ENCODE measurements at places on chromosomes 16 and 17.

- no peak for DNase-seq
Observed at GRCh38 chr17:13157656-13158055, 139.8 kb upstream of the ELAC2 start.

- DNase-seq = no peak
Observed at GRCh38 chr16:28168991-28169554, 42.7 kb downstream of the XPO6 start.

DNA sequence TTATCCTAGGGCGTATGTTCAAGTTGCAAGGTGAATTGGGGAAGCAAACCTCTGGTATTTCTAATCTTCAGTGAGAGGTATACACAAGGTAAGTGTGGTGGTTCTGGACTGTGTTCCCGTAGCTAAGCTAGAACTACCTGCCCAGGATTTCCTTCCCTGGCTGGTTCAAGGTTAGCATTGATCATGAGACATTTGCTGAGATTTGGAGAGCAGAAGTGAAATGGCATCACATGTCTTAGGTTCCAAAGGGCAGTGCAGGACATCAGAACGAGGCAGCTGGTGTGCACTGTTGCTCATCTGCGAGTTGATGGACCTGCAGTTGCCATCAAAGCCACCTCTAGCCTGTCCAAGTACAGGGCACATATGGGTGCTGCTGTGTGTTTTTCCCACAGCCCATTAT lies 95.2 kb downstream of the EMP2 start:
- no peak for DNase-seq

GRCh38 chr17:13702266-13702665 lies 100.5 kb upstream of the HS3ST3A1 start:
- DNase-seq = no peak

DNA sequence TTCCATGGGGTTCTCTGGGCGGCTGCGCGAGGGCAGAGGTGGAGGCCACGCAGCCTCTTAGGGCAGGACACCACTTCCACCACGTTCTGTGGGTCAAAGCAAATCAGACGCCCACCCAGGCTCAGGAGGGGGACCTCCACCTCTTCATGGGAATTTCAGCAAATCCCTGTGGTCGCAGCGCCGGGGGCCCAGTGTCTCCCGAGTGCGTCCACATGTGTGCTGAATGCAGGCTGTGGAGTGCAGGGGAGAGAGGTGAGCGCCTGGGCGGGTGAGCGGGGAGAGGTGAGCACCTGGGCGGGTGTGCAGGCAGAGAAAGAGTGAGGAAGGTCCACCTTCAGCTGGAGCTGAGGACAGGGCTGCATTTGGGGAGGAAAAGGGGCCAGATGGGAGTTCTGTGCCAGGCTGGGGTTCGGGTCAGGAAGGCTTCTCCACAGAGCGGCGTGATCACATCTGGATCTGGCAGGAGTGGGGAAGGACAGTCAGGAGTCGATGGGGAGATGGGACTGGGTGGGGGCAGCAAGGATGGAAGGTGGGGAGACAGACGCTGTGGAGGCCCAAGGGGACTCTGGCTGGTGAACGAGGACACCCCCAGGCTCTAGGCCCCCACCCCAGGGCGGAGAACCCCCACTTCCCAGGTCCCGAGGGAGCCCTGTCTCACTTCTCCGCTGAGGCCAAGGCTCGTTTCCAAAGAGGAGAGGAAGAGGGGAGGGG lies 36.8 kb upstream of the CBFA2T3 start:
- no peak for DNase-seq

DNA sequence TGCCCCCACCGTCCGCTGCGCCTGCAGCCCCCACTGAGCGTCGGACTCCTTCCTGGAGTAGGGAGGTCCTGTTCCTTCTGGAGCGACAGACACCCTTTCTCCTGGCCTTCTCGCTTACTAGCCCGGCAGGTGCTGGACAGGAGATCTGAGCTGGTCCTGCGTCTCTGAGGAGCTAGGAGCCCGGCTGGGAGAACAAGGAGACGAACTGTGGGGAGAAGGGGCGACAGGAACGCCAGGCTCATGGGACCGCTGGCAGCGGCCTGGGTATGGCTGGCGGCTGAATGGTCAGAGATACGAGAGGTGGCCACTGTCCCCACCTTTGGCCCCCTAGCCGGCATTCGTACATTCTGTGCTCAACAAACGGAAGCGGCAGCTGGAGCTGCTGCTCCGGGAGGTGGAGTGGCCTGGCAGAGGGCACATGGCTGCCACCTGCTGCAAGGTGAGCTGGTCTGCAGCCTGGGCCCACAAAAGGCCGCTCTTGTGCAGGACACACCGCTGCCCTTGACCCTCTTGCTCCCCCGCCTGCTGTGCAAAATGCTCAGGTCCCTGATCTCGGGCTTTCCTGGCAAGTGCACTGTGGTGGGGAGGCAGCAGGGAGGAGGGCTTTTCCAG lies 2066.7 kb downstream of the TP53TG3F start:
- DNase-seq = no peak

GRCh38 chr16:52436339-52437276 lies 110.3 kb downstream of the TOX3 start:
- DNase-seq = no peak

- no peak for DNase-seq
Observed at GRCh38 chr16:67723151-67723910, 4.2 kb upstream of the GFOD2 start.

DNA sequence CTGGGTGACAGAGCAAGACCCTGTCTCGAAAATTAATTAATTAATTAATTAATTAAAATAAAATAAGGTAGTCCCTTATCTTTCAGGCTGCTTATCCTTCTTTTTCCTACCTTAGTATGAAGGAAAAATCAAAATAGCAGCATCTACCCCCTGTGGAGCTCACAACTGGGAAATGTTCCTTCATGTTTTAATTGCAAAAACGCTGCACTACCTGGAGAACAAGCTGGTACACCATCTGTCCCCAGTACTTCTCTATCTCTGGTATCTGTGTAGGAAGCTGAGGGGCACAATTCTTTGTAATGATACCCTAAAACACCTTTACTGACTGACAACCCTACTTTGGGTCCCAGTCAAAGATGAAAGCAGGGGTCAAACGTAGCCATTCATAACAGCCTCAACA lies 55.1 kb upstream of the MNT start:
- no peak for DNase-seq

GRCh38 chr16:48371393-48371780 lies 13.8 kb downstream of the SIAH1 start:
- DNase-seq = no peak

DNA sequence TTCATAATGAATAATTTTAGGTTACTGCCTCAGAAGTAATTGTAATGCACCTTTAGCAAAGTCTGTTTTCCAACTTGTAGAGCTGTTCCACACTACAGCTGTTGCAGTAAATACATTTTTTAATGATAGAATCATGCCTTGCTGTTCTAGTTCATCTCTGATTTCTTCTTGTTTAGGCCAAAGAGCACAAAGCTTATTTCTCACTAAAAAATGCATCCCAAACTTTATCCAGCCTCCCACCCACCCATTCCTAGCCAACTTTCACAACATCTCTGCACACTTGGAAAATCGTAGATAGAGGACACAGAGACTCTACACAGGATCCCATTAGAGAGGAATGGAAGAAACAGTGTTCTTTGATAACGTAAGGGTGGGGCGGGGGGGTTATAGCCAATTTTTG lies 252.2 kb upstream of the DYNLRB2 start:
- DNase-seq = no peak

GRCh38 chr16:22622703-22623102 lies 112.0 kb downstream of the NPIPB5 start:
- no peak for DNase-seq

DNA sequence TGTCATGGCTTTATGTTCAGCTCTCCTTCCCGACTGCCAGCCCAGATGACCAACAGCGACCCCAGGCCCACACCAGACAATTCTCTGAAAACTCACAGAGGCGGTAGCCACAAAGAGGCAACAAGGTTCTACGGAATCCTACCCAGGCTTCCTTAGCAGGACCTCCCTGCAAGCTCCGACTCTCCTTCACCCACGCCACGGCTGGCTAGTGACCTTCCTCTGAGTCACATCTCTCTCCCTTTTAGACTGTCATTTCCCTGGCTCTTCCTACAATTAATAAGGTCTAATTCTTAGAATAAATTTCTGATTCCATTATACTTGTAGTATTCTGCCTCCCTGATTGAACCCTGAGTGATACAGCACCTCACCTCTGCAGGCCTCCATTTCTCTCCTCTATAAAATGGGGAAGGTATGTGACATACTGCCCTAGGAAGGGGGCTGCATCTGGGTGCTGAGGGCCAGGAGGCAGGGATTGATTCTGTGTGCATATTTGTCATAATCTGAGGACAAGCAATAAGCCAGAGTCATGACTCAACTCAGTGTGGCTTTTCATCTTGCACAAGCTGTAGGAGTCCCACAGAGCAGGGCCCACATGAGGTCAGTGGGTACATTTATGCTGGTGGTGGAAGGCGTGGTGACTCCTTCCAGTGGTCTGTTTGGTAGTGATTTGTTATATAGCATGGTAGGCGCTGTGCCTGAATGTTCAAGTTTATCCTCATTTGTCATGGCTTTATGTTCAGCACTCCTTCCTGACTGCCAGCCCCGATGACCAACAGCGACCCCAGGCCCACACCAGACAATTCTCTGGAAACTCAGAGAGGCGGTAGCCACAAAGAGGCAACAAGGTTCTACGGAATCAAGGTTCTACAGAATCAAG lies 46.2 kb downstream of the SMPD3 start:
- no peak for DNase-seq

GRCh38 chr17:72008236-72008876 lies 112.5 kb upstream of the SOX9 start:
- DNase-seq = no peak

GRCh38 chr17:60167065-60167741 lies 17.4 kb downstream of the CA4 start:
- no peak for DNase-seq

GRCh38 chr17:44469676-44470075 lies 33.5 kb downstream of the GPATCH8 start:
- DNase-seq = no peak

DNA sequence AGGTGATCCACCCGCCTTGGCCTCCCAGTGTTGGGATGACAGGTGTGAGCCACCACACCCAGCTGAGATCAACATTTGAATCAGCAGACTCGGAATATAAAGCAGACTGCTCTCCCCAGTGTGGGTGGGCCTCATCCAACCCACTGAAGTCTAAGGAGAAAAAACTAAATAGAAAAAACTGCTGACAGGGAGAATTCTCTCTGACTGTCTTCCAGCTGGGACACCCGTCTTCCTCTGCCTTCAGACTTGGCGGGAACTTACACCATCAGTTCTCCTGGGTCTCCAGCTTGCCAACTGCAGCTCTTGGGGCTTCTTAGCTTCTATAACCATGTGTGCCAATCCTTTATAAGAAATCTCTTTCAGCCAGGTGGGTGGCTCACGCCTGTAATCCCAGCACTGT lies 90.7 kb downstream of the MRM3 start:
- DNase-seq = no peak

GRCh38 chr17:67515490-67516083 lies 138.5 kb downstream of the PITPNC1 start:
- no peak for DNase-seq

GRCh38 chr16:53920988-53921387 lies 217.0 kb downstream of the FTO start:
- no peak for DNase-seq

DNA sequence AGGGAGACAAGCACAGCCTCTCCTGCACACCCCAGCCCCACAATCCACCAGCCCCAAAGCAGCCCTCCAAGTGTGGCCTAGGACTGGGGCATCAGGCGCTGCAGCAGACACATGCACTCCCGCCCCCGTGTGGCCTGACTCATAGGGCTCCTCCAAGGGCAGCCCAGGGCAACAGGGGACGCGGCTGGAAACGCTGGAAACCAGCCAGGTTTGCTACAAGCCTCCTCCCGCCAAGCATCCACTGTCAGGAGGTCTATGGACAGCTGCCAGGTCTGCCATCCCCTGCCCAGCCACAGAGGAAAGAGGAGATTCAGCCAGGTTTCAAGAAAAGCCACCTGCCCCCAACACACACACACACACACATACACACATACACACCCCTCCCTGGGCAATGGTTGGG lies 25.8 kb downstream of the SRCIN1 start:
- no peak for DNase-seq

- DNase-seq = no peak
Observed at GRCh38 chr17:36089888-36090836, at the start of gene CCL3. Gene CCL3 (minus strand): TSS chr17:36090143. CDS start chr17:36090058, 85 bp downstream.

- no peak for DNase-seq
Observed at GRCh38 chr16:21206550-21206949, 4.8 kb downstream of the ZP2 start.

- no peak for DNase-seq
Observed at GRCh38 chr16:85389679-85390470, 223.2 kb upstream of the GSE1 start.

GRCh38 chr17:80761110-80761871 lies 216.7 kb downstream of the RPTOR start:
- DNase-seq = no peak

GRCh38 chr16:81779536-81780320 lies 637 bp downstream of the PLCG2 start:
- no peak for DNase-seq

DNA sequence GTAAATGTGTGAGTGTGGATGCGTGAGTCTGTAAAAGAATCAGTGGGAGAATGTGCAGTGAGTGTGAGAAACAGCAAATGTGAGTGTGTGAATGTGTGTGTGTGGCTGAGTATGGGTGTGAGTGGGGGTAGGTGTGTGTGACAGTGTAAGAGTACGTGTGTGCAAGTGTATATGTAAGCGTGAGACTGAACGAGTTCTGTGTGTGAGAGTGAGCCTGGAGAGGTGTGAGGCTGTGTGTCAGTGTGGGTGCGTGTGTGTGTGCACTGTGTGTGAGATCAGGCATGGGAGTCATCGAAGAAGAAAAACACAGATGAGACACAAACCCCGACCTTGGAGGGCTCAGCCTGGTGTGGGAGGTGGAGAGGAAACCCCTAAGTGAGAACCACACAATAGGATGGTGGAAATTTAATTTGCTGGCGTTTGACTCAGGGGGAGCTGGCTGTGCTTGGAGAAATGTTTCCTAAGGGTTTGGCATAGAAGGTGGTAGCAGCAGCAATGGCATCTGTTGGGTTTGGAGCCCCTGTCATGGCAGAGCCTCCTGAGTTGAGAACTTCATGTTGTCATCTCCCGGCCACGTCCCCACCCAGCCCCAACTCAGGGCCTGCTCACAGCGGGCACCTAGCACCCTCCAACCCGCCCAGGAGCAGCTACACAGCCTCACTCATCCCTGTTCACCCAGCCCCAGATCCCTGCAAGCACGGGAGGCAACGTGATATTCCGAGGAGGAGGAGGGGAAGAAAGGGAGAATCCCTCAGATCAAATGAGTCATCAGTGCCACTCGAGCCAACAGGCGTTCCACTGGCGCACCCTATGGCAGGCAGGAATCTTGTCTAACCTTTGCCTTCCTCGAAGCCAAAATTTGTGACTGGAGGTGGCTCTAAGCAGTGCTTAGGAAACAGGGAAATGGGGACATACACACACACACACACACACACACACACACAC lies 14.3 kb upstream of the NUBP1 start:
- DNase-seq = no peak
